ENCODE measurements at places on chromosomes 5 and 9.

DNA sequence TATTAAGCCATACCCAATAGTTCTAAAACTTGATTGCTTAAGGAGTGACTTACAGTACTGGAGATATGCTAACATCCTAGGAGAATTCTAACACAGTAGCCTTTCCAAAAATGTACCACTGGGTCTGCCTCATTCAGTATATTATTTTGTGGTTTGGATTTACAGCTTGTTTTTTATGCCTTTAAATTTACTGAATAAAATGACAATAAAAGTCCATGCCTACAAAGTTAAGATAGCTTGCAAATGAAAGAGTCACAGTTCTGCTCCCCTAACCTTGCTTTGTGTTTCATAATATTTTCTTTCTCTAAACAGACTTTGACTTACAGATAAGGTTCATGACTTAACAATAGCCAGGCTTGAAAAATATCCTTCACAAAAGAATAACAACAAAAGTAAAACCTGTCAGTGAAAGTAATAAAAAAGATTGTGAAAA lies 951.1 kb upstream of the NUDT12 start:
- DNase-seq, result no peak

DNA sequence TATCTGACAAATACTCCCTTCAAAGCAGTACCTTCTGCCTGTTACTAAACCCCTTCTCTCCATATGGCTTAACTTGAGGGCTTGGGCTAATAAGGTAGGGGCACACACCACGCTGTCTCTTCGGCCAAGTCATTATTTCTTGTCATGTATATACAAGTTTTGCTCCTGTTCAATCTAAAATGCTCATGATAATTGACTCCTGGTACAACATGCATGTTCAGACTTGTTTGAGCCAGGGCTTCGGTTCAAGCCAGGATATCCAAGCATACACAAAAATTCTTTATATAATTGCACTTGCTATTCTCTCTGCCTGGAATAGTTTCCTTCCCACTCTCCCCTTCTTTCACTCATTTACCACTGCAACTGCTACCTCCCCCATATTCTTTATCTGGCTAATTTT lies 756.0 kb upstream of the C9orf72 start:
- DNase-seq, result no peak

- no peak for DNase-seq
Observed at GRCh38 chr5:143402017-143402552, 1.4 kb downstream of the NR3C1 start.

DNA sequence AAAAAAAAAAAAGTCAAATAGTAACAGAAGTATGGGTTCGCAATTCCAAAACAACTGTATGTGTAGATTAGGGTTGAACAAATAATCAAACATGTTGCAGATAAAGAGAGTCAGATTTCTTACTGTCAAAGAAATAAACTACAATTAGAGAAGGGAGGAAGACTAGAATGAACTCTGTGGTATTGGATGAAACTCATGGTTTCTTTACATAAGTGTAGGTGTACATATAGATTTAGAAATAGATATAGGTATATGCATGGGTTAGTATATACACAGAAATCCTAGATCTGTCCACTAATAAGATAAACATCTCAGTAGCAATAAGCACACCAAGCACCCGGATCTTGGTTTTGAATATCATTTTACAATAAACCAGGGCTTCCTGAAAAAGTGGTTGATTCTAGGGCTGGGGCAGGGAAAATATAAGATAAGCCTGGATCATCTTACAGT lies 21.3 kb downstream of the DTWD2 start:
- no peak for DNase-seq

GRCh38 chr5:6994097-6994496 lies 280.9 kb downstream of the TENT4A start:
- no peak for DNase-seq

- no peak for DNase-seq
Observed at GRCh38 chr5:2538169-2538568, 213.3 kb downstream of the IRX2 start.

- DNase-seq, result no peak
Observed at GRCh38 chr5:66122379-66123034, 21.6 kb upstream of the SREK1 start.

DNA sequence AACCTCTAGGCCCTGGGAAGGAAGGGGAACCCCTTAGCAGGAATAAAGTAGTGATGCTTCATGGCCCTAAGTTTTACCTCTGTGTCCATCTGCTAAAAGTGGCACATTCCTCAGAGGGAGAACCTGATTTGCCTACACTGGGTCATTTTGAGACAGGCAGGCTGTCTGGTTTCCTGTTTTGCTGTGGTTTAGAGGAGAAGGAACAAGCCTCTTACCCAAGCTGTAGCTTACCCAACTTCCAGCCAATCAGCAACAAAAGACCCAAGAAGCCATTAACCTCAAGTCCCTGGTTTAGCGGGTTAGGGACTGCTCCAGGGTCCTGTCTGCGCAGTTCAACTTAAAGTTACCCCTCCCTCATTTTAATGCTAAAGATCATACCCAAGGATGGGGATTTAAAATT lies 411.0 kb downstream of the MAT2B start:
- DNase-seq, result peak; percentile 23

DNA sequence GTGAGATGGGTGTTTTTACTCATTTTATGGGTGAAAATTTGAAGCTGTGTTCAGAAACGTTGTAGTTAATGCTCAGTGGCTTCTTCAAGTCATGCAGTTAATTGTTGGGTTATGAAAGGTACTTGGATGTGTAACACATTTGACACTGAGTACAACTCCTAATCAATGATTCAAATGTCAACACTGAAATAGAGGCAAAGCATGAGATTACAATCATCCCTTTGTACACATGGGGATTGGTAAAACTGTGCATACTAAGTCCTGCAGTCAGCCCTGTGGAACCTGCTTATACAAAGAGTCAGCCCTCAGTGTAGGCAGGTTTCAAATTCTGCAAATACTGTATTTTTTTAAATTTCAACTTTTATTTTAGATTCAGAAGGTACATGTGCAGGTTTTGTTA lies 3.3 kb downstream of the ABLIM3 start:
- DNase-seq, result no peak

GRCh38 chr5:150085950-150086715 lies at the start of gene CSF1R:
Gene CSF1R (minus strand): TSS chr5:150086554. CDS start chr5:150086427, 127 bp downstream.
- no peak for DNase-seq

All from left hindlimb (tissue), 1 donor.